ENCODE measurements at places on chromosomes 13 and 19.

DNA sequence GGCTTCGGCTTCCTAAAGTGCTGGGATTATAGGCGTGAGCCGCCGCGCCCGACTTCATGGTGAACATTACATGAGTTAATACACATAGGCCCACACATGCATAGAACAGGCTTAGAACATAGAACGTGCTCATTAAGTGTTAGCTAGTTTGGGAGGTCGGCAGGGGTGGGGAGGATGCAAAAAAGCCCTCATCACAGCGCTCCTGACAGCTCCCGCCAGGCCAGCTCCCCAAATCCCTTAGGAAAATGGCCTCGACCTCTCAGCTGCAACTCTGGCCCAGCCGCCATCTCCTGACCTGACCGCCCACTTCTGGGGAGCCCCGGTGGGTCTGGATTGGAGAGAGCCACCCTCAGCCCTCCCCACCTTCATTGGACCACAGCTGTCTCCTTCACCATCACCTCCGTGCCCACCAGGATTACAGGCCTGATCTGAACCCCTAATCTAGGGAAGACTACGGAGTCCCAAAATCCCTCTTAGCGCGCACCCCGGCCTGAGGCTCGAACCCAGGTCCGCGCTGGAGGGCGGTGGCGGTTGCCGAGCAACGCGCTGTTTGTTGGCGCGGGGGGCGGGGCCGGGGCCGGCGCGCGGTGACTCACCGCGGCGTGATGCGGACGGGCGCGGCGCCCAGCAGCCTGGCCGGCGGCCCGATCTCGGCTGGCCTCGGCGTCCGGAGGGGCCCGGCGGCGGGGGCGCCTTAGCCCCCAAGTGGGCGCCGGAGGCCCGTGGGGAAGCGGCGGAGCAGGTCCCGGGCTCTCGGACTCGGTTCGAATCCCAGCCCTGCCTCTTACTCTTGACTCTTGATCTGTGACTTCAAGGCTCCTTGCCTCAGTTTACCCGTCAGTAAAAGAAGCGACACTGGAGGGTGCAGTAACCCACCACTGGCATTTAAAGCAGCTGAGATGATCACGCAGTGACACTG is 26.7 kb upstream of the NANOS3 start:
- DNase-seq: peak; percentile 79

DNA sequence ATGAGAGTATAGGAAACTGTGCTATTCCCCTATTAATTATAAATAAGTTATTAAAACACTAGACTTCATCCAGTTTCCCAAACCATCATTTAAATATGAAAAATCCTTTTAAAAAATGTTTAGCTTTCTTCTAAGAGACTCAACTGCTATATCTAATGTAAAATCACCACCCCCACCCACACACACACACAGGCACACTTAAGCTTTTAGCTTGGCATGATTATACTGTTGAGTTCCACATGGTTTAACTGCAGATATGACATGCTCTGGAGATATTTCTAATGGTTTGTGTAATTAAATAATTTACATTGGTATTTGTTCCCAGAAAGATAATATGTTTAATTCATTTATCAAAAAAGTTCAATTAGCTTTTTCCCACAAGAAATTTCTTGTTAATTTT is 1700.1 kb upstream of the SLC10A2 start:
- no peak for DNase-seq

DNA sequence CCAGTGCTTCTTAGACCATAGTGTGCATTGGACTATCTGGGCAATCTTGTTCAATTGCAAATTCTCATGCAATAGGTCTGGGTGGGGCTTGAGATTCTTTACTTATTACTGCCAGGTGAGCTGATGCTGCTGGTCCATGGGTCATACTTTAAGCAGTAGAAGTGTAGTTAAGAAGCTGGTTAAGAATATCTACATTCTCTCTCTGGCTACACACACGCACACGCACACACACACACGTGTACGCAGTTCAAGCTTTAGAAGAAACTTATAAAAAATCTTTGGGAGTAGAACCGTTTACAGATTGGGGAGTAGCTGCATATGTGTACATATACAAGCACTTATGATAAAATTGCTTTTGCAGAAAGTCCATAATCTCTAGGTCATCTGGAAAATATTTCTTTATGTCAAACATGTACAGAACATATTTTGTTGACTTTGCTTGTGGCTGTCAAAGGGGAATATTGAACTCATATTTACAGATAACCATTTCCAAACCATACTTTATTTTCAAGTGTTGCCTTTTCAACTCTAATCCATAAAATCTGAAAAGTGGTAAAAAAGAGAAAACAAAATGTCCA is 99.7 kb downstream of the GPC6 start:
- no peak for DNase-seq

DNA sequence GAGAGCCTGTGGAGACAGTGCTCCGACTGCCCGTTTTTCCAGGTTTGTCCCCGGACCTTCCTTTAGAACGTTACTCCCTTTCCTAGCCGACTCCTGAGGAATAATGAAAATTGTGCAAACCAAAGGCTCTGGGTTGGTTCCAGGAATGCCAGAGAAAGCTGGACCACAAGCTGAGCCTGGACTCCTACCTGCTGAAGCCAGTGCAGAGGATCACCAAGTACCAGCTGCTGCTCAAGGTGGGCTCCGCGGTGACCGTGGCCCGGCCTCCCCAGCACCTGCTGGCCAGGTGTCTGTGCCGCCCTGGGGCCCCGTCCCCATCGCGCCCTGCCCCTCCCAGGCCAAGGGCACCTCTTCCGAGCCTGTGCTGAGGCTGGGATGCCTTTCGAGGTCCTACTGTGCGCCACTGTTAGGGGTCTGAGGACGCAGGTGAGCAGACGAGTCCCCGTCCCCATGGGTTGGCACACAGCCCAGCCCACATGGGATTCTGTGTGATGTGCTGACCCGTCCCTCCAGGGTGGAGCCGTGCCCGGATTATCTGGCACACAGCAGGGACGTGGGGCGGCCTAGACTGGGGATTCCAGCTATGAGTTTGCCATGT is 20.5 kb upstream of the F7 start:
- DNase-seq: no peak

GRCh38 chr19:33813391-33814101 is 16.9 kb downstream of the KCTD15 start:
- DNase-seq: no peak

- DNase-seq: peak; percentile 71
Observed at GRCh38 chr19:50728084-50728737, 5.0 kb downstream of the CLEC11A start.

DNA sequence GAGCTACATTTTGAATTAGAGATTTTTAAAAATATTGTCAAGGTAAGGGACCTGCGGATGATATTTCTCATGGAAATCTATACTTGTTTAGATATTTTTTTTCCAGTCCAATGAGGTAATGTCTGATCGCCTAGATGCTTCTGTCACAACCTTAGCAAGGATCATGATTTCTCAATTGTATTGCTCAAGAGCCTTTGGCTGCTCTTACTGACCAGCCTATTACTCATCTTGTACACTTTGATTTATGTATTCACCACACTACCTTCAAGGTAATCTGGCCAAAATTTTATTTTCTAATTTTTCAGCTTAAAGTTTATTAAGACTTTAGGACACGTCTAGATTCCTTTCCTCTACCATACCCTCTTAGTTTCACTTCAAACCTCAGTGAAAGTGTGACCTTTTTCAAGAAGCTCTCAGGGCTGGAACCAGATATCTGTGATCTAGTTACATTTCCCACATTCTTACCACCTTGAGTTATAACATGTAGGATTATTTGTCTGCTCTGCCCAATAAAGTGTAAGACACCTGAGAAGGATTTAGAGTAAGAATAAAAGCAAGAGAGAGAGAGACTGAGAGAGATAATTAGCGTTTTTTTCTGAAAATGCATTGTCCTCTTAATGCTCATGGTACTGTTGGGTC is 197.1 kb downstream of the ITGBL1 start:
- DNase-seq: peak; percentile 93

- no peak for DNase-seq
Observed at GRCh38 chr13:112874751-112875300, 94.2 kb upstream of the MCF2L start.

DNA sequence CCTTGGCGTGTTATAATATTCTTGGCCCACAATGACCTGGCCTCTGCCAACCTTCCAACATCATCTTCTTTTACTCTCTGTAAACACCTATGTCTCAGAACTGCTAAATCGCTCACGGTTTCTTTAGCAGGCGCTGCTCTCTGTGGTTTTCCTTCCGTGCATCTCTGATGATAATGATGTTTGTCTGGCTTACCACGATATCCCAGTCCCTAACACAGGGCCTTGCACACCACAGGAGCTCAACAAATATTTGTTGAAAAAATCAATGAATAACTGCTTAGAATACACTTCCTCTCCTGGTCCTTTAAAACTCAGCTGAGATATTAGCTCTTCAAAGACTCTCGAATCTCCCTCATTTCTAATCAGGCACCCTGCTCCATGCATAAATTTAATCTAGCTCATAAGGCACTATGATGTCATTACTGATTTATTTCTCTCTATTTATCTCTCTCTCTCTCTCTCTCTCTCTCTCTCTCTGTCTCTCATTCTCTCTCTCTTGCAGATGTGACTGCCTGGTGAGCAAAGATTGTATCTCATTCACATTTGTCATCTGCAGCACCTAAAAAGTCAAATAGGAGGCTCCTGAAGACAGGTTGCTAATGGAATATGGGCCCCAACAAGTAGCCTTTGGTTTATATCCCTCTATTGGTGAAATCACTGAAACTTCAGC is 206.4 kb downstream of the NHLRC3 start:
- no peak for DNase-seq

GRCh38 chr19:41564515-41565378 is 11.2 kb upstream of the CEACAM21 start:
- no peak for DNase-seq

GRCh38 chr19:41945135-41945766 is 13.9 kb downstream of the RABAC1 start:
- no peak for DNase-seq

DNA sequence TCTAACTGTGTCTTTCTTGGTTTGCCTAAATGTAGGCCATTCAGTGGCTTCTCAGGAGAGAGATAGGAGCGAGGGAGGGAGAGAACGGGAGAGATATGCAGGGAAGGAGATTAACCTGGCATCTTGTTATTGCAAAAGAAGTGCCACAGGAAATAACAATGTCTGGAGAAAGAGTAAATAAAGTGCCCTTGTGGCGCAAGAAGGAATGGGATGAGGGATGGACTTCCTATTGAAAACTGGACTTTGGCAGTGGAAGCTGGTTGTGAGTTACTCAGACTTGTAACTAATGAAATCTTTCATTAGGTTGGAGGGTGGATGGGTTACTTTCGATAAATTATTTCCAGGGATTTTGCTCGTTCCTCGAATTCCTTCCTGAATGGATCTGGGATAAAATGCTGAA is 136.1 kb downstream of the LACC1 start:
- no peak for DNase-seq

GRCh38 chr13:89791971-89792630 is 1555.4 kb upstream of the MIR17HG start:
- DNase-seq: no peak

GRCh38 chr19:55173714-55174409 is 6.2 kb downstream of the SYT5 start:
- peak; percentile 55 for DNase-seq

- DNase-seq: no peak
Observed at GRCh38 chr13:112738606-112739005, 48.8 kb downstream of the ATP11A start.

DNA sequence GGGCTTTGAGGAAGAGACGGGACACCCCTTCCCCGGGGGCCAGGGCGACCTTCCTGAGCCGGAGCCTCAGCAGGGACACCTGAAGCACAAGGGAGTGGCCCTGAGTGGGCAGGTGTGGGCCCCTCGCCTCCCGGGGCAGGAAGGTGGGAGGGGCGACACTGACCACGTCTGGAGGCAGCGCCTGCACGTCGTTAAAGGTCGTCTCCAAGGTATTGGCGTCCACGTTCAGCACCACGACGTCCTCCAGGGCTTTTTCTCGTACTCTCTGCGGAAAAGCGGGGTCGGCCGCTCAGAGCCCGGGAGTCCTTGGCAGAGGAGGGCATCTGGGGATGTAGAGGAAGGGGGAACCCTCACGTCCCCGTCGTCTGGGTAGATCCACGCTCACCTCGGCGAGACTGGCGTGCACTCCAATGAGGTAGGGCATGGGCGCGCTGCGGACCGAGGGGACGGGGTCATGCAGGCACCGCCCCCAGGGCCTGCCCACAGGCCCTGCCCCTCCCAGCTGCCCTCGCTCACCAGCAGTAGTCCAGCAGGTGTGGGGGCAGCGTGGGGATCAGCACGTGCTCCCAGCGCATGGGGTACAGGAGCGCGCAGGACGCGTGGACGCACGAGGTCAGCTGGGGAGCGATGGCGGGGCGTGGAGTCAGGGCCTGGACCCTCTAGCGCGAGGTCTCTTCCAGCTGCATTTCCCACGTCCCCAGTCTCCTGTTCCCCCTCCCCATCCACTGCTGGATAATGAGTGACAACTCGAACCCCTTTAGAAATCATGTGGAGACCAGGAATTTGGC is 6.1 kb downstream of the DENND1C start:
- DNase-seq: no peak

DNA sequence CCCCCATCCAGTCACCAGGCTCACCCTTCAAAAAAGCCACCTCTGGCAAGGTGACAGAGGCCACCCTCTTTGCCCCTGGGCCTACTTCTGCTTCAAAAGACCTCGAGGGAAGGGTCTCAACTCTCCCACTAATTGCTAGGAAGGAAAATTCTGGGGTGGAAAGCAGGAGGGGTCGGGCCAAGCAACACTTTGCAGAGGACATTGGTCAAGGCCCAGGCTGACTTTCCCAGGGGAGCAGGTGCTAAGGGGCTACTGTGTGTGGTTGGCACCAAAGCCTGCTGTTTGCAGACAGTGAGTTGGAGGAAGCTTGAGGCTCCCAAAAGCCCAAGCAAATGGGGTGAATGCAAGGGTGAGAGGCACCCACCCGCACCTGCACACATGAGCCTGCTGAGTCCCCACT is 28.6 kb upstream of the VSTM2B start:
- no peak for DNase-seq

DNA sequence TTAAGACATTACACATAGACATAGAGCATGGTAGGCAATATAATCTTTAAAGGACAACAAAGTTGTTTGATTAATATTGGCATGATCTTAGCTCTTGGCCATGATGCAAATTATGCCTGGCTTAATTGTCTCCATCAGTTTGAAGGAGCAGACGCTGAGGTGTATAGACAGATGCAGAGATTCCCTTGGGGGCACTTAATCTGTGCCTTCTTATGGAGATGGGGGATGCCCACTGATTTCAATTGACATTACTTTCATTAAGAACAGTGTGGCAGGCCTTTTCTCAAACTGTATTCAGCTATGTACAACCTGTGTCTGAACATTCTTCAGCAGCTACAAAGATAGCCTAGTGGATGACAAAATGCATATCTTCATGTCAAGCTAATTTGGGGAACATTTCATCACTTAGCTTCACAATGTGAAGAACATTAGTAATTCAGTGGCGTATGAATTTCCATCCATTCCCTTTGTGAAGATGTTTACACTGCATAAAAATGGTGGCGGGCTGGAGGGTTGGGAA is 85.3 kb upstream of the MYCBP2 start:
- DNase-seq: no peak

GRCh38 chr13:99226513-99226912 is 25.9 kb downstream of the UBAC2 start:
- no peak for DNase-seq
